ENCODE measurements at places on chromosomes 7 and 10.
A peak's percentile ranks its signal among the peaks of the same experiment; 100 is the strongest.

GRCh38 chr7:87219545-87220025 lies at the start of gene TMEM243:
TMEM243 (minus strand) TSS chr7:87219732; CDS start chr7:87219503, 229 bp downstream.
- peak within 1 kb of the TSS; percentile 91 for H3K4me3 ChIP-seq
- DNase-seq = peak; percentile 53
- H3K4me1 ChIP-seq = 0 out of 2 replicates have a peak, but pooled peaks cover 2% of the 10 kb centered on the region
- peaks cover 7% of the 10 kb centered on the region for H3K27me3 ChIP-seq

DNA sequence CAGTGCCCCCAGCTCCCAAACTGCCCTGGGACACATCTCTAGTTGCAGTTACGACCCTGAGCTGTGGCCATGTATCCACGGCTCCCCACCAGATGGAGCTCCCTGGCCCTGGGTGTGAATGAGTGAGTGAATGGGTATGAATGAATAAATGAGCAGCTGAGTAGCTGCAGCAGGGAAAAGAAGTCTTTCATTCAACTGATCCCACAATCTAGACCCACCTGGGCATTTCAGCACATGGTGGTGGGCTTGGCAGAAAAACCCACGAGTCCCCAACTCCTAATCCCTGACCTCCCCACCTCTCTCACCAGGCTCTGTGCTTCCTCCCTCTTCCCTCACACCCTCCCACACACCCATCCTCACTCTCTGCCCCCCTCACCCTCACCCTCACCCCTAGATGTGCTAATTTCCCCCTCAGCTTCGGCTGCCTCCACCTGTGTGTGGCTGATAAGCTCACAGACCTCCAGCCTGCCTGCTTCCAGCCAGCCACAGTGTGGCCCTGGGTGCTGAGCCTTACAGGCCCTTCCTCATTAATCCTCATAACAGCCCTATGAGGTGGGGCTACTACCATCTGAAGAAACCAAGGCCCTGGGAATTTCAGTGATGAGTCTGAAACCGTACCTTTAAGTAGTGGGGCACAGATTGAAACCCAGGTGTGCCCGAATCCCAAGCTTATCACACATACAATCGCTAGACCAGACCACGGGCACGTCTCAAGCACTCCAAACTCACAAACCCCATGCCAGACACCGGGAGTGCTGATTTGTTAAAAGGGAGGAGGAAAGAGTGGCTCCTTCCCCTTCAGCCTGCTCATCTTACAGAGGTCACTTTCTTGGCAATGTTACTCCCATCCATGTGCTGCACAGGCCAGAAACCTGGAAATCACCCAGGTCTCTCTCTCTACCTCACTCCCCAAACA lies 2.2 kb upstream of the ATP6V1F start:
- no peak overlapping the region for H3K27ac ChIP-seq
- H3K27me3 ChIP-seq = no peaks in the 10 kb centered on the region
- peak; percentile 50 for DNase-seq
- peaks cover 10% of the 10 kb centered on the region for H3K36me3 ChIP-seq
- no peak overlapping the region for H3K4me3 ChIP-seq
- H3K4me1 ChIP-seq = 0 out of 2 replicates have a peak, but pooled peaks cover 3% of the 10 kb centered on the region

DNA sequence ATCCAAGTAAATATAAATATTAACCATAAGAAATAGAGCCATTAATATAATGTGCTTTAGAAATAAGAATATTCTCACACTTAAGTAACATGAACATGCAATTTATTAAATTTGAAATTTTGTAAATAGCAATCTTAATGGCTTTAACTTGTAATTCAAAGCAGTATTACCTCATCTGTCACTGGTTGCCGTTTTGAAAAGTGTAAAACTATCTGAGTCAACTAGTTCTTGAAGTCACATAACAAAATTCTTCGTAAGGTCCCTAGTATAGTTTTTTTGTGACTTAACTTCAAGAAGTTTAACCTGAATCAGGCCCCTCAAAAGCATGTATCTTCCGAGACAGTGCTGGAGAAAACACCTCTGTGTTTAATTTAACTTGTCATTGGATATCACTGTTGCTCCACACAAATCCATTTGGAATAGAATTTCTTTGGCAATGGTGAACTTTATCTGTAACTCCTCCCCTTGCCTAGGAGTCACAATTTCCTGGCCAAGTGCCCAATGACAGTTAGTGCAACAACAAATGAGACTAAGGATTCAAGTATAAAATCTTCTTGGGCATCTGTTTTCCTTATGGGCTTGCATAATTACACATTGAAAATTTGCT lies 47.1 kb downstream of the NT5C2 start:
- no peak overlapping the region for H3K4me3 ChIP-seq
- peaks cover 2% of the 10 kb centered on the region for H3K4me1 ChIP-seq
- H3K36me3 ChIP-seq = peaks cover 8% of the 10 kb centered on the region
- no peaks in the 10 kb centered on the region for H3K27me3 ChIP-seq

GRCh38 chr10:14296065-14296709 lies 34.5 kb downstream of the FRMD4A start:
- no peaks in the 10 kb centered on the region for H3K27me3 ChIP-seq
- no peak overlapping the region for H3K27ac ChIP-seq
- peaks cover 4% of the 10 kb centered on the region for H3K36me3 ChIP-seq
- H3K4me1 ChIP-seq = no peaks in the 10 kb centered on the region

- no peaks in the 10 kb centered on the region for H3K27me3 ChIP-seq
- no peak overlapping the region for H3K4me3 ChIP-seq
- no peaks in the 10 kb centered on the region for H3K36me3 ChIP-seq
These were observed 8.3 kb upstream of the LOXL4 start for GRCh38 chr10:98276311-98276710.

GRCh38 chr7:88842201-88842600 lies 46.7 kb upstream of the TEX47 start:
- no peaks in the 10 kb centered on the region for H3K27me3 ChIP-seq
- no peak overlapping the region for H3K4me3 ChIP-seq
- no peaks in the 10 kb centered on the region for H3K36me3 ChIP-seq
- H3K4me1 ChIP-seq = no peaks in the 10 kb centered on the region
- no peak for DNase-seq

DNA sequence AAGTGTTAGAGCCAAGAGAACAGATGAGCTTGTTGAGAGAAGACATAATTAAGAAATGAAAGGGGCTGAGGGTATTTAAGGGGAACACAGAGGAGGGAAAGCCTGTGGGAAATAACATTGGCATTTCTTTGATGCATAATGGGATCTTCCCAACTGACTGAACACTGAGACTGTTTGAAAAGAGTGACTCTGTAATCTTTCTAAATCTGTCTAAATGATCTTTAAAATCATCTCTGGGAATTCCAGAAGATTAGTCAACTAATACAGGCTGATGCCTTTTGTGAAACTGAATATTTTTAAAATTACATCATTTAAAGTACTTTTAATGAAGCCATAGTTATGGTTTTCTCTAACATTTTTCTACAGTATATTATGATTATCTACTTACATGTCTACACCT lies 17.4 kb upstream of the SLC35G1 start:
- DNase-seq = no peak
- H3K27ac ChIP-seq = no peak overlapping the region
- peaks cover 4% of the 10 kb centered on the region for H3K4me1 ChIP-seq
- no peaks in the 10 kb centered on the region for H3K36me3 ChIP-seq

DNA sequence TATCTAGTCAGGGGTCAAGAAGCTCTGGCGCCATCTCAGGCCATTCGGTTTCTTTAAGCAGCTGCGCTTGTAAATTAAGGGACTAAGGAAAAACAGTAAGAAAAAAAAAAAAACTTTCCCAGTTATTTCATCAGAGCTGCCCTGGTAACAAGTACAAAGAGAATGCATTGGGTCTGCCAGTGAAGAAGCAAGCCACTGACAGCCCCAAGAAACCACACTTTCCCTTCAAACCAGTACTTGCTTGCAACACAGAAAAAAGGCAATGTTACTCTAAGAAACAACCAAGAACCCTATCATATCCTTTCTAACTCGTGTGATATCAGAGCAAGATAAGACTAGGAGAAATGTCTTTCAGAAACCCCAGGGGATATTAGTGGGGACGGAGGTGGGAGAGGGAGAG lies 40.6 kb upstream of the AOAH start:
- no peak for DNase-seq
- H3K4me3 ChIP-seq = no peak overlapping the region
- peaks cover 4% of the 10 kb centered on the region for H3K36me3 ChIP-seq
- H3K4me1 ChIP-seq = peaks cover 6% of the 10 kb centered on the region
- no peak overlapping the region for H3K27ac ChIP-seq

DNA sequence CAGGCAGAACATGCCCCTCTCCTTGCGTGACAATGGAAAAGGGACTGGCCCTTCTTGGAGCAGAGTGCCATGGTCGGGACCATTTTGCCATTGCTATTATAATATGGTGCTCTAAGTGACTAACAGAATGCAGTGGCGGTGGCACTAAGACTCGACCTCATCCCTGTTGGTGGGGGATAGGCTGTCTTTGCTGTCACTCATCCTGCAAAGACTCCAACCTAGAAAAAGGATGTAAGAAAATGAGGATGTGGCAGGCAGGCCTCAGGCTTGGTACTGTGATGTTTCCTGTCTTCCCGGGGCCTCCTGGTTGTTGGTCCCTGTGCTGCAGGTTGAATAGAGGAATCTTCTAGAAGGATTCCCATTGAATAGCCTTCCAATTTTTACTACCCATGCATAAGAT lies 18.6 kb downstream of the BLNK start:
- no peak overlapping the region for H3K4me3 ChIP-seq
- no peak overlapping the region for H3K27ac ChIP-seq
- H3K4me1 ChIP-seq = no peaks in the 10 kb centered on the region

DNA sequence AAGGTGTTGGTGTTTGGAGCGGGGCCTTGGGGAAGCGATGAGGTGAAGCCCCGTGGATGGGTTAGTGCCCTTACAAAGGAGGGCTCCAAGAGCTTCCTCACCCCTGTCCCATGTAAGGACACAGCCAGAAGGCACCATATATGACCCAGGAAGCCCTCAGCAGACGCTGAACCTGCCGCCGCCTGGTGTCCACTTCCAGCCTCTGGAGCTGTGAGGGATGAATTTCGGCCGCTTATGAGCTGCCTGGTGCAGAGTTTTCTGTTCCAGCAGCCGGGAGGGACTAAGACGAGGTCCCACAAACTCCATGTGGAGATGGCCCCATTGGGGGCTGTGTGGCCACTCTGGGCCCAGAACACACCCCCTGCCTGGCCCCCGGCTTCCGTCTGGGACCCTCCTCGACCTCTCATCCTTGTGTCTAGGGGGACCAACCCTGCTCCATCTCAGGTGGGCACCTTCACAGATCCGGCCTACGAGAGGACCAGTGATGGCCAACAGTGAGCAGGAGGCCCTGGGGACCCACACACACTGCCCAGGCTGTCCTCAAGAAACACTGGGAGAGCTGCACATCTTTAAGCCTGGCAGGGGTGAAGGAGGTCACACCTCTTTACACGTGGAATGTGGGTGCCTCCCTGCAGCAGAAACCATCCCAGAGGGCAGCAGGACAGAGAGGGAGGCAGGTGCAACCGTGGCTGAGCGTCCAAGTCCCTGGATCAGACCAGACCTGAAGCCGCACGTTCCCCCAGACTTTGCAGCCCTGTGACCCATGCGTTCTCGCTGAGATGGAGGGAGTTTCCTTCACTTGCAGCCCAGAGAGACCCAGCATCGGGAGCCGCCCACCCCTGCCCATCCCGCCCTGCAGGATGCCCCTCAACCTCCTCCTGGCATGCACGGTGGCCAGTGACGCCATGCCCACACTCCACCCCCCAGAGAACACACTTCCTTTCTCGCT lies 96.1 kb downstream of the PDGFA start:
- H3K27ac ChIP-seq = no peak overlapping the region
- no peak overlapping the region for H3K4me3 ChIP-seq
- H3K4me1 ChIP-seq = no peaks in the 10 kb centered on the region
- 0 out of 2 replicates have a peak, but pooled peaks cover 2% of the 10 kb centered on the region for H3K36me3 ChIP-seq

DNA sequence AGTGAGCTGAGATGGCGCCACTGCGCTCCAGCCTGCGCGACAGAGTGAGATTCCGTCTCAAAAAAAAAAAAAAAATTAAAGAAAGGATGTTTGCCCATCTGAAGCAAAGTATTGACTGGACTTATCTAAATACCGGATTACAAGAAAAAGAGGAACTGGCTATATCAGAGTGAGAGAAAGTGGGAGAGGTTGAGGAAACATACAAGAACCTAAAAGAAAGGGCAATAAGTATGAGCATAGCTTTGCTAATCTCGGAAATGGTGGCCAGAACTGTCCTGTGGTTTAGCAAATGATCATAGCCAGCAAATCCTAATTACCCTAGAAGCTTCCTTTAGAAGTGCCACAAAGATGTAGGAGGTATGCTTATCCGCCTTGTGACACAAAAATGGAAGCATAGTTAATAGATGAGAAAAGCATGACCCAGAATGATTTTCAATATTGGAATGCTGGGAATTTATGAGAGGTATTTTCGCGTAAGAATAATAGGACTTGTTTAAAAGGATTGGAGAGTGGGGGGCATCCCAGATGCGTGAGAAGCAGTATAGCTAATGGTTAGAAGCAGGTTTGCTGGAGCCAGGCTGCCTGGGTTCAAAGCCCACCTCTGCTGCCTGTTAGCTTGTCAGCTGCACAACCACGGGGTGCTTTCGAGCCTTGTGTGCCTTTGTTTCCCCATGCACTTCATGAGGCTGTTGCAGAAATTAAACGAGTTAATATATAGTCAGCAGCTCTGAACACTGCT lies 1.2 kb upstream of the GTPBP4 start:
- DNase-seq = no peak
- H3K27me3 ChIP-seq = no peaks in the 10 kb centered on the region
- peaks cover 21% of the 10 kb centered on the region for H3K36me3 ChIP-seq
- H3K4me3 ChIP-seq = peak overlapping the region; percentile 98
- no peak overlapping the region for H3K27ac ChIP-seq

DNA sequence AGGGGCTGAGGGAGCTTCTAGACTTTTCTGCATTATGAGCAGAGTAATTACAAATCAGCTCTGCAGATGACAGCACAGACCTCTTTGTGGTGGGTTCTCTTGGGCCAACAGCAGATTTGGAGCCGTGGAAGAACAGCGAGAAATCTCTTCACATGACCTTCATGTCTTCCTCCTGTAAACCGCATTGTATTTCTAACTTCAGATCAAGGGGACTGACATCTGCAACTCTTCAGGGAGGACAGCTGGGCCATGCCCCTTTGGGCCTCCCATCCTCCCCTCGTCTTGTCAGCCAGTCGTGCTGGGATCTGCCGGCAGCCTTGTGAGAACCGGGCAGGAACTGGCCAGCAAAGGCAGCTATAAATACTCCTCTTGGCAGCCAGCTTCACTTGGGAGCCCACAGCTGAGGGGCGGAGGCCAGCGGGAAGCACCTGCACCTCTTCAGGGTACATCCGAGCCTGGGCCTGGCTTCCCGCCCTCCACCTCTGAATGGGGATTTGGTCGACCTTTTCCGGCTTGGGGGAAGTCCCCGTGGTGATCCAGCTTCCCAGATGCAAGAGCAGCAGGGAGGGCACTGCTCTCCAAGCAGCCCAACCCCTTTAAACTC lies 54.7 kb downstream of the STEAP1B start:
- H3K27me3 ChIP-seq = no peaks in the 10 kb centered on the region
- no peak overlapping the region for H3K27ac ChIP-seq
- peaks cover 3% of the 10 kb centered on the region for H3K4me1 ChIP-seq
- H3K36me3 ChIP-seq = no peaks in the 10 kb centered on the region
- peak; percentile 61 for DNase-seq
- H3K4me3 ChIP-seq = no peak overlapping the region

DNA sequence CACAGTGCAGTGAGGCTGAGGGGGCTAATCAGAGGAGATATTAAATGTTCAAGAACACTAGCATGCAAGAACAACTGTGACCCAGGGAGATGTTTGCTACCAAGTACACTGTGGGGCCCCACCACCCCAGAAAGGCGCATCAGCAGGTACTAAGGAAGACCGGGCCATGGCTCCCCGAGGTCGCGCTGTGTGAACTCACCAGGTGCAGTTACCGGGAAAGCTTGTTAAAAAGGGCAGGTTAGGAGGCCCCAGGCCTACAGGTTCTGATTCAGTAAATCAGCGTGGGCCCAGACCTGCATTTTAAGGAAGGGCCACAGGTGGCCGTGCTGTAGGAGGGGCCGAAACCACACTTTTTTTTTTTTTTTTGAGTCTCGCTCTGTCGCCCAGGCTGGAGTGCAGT lies 54.6 kb downstream of the TMEM209 start:
- no peaks in the 10 kb centered on the region for H3K4me1 ChIP-seq
- no peaks in the 10 kb centered on the region for H3K27me3 ChIP-seq
- peak; percentile 51 for DNase-seq
- H3K36me3 ChIP-seq = no peaks in the 10 kb centered on the region

Data from H9 (cell line).